Calu3 (cell line): ENCODE measurements at places on chromosomes 12 and 14.

DNA sequence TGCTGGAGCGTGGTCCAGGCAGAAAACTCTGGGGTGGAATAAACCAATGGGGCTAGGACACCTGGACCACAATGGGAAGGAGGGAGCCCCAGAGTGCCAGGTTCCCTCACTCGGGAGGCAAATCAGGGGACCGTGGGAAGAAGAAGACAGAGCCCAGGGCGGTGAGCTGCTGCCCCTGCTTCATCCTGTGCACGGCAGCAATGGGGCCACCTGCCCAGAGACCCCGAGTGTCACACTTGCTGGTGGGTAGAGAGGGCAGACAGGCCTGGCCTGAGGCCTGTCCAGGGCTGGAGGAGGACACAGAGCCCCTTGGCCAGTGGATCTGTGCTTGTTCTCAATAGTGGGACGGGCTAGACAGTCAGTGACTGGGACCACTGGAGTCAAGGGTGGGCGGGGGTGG lies 58.2 kb downstream of the DIO3 start:
- DNase-seq: no peak

DNA sequence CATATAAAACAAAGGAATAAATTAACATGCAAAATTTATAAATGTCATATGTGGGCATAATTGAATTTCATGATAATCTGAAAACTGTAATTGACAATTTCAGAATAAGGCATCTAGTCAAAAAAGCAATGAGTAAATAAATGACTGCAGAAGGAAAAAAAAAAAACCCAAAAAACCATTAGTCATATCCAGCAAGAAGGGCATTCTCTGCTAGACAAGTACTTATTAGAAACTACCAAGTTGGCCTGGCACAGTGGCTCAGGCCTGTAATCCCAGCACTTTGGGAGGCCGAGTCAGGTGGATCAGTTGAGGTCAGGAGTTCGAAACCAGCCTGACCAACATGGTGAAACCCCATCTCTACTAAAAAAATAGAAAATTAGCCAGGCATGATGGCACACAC lies 17.5 kb downstream of the ZCRB1 start:
- no peak for DNase-seq

DNA sequence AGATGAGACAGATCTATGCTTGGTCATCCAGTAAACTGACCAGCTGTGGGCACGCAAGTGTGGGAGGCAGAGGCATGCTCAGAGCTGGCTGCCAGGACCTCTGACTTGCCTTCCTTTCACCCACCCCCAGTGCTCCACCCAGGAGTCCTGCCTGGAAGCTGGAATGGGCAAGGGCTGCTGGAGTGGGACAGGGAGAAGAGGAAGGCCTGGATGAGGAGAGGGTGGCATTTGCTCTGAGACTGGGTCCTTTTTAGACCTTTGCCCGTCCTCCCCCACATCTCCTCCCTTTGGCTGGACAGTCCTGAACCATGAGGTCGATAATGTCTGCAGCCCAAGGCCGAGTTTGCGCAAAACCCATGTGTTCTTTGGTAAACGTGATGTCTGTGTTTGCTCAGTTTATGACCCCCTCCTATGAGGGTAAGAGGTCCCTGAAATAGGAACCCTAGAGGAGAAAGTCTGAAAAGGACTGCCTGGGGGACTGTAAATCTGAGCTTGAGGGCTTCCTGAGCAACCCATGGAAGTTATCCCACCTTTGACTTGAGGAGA lies 3.8 kb upstream of the INHBE start:
- no peak for DNase-seq

GRCh38 chr14:71321574-71322315 lies 414.5 kb downstream of the PCNX1 start:
- DNase-seq: peak; percentile 16

GRCh38 chr12:123931686-123932321 lies 40.8 kb downstream of the CCDC92 start:
- no peak for DNase-seq

- no peak for DNase-seq
These were observed 176.5 kb downstream of the PIWIL1 start for GRCh38 chr12:130514149-130514551.

GRCh38 chr14:46322730-46323403 lies 328.7 kb downstream of the RPL10L start:
- no peak for DNase-seq

- no peak for DNase-seq
These were observed 5.7 kb downstream of the INF2 start for GRCh38 chr14:104694991-104695659.

DNA sequence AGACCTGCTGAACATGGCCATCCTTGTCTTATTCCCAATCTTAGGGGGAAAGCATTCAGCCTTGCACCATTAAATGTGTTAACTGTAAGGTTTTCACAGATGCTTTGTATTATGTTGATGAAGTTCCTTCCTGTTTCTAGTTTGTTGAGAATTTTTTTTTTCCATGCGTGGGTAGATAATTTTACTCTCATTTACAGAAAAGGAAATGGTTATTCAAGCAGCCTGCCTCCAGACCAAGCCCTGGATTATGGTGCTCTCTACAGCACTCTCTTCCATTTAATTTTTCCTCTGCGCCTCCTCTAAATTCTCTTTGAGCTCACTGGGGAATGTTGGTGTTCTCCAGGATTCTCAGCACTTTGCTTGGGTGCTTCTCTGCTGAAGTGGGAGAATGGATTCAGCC lies 179.3 kb upstream of the PZP start:
- DNase-seq: no peak

- no peak for DNase-seq
These were observed 47.6 kb downstream of the PRICKLE1 start for GRCh38 chr12:42541965-42542364.

DNA sequence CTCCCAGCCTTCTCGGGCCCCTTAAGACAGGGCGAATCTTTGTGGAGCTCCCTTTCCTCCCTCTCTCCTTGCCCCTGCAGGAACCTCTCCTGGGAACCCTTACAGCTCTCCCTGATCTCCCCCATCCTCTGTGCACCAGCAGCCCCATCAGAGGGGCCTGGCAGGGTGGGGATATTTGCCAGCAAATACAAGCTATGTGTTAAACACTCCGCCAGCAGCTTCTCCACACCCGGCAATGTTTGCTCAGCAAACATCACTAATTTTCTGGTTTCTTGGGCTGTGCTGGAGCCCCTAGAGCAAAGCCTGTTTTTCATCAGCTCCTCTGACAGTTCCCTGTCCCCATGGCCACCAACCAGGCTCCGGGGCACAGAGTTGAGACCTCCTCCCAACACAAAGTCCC lies 147.5 kb upstream of the LHX5 start:
- DNase-seq: no peak

- no peak for DNase-seq
These were observed 30.1 kb downstream of the SLC15A4 start for GRCh38 chr12:128793701-128794100.

GRCh38 chr12:78208092-78208491 lies 377.4 kb downstream of the NAV3 start:
- no peak for DNase-seq

- peak; percentile 27 for DNase-seq
These were observed 602 bp downstream of the CHFR start for GRCh38 chr12:132886529-132887477.

- no peak for DNase-seq
These were observed 40.0 kb upstream of the KTN1 start for GRCh38 chr14:55539975-55540374.

DNA sequence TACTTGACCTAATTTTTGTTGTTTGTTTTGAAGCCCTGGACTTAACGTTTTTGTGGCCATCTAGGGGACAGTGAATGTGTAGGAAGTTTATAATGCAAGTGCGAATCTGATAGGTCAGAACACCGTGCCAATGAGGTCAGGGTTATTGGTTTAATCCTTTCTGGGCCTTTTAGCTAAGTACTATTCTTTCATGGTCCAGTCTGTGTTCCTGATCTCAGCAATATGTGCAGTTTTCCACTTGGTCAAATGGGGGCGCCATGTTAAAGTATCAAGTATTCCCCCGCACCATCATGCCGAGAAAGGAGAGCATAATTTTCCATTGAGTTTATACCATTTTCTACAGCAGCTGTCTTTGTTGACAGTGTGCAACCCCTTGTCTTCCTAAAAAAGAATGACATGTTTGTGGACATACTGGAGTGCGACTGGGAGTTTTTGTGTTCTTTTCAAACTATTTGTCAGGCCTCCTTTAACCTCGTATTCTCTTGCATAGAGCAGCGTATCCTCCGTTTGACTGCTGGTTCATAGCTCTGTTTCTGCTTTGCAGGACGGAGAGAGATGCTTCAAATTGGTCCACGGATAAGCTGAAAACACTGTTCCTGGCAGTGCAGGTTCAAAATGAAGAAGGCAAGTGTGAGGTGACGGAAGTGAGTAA lies 1.3 kb downstream of the AHSA1 start:
- peak; percentile 63 for DNase-seq

GRCh38 chr12:50057896-50058670 lies 687 bp downstream of the ASIC1 start:
- DNase-seq: no peak

- no peak for DNase-seq
These were observed 61.7 kb downstream of the RALGAPA1 start for GRCh38 chr14:35747379-35747778.

- no peak for DNase-seq
These were observed 212.7 kb downstream of the PHLDA1 start for GRCh38 chr12:75818863-75819262.

- no peak for DNase-seq
These were observed 124.5 kb downstream of the GPR65 start for GRCh38 chr14:88129306-88130056.
